Activated CD4-positive, alpha-beta T cell treated with anti-CD3 and anti-CD28 coated beads for 48 hours (primary cell): ENCODE measurements at places on chromosomes 13 and 19.

- DNase-seq = no peak
Observed at GRCh38 chr13:94087100-94087499, 392.4 kb downstream of the DCT start.

DNA sequence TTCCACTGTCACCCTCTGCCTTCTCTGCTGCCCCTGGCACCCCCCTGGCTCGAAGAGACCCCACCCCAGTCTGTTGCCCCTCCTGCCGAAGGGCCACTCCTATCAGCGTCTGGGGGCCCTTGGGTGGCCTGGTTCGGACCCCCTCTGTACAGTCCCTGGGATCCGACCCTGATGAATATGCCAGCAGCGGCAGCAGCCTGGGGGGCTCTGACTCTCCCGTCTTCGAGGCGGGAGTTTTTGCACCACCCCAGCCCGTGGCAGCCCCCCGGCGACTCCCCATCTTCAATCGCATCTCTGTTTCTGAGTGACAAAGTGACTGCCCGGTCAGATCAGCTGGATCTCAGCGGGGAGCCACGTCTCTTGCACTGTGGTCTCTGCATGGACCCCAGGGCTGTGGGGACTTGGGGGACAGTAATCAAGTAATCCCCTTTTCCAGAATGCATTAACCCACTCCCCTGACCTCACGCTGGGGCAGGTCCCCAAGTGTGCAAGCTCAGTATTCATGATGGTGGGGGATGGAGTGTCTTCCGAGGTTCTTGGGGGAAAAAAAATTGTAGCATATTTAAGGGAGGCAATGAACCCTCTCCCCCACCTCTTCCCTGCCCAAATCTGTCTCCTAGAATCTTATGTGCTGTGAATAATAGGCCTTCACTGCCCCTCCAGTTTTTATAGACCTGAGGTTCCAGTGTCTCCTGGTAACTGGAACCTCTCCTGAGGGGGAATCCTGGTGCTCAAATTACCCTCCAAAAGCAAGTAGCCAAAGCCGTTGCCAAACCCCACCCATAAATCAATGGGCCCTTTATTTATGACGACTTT, 2.0 kb downstream of the ZFP36 start:
- no peak for DNase-seq

- DNase-seq = no peak
Observed at GRCh38 chr13:112067116-112067741, at the start of gene SOX1. Gene SOX1 (plus strand): TSS chr13:112067149. CDS start chr13:112067659, 510 bp downstream.

GRCh38 chr19:55440411-55441105, 2.5 kb downstream of the SHISA7 start:
- peak; percentile 37 for DNase-seq

DNA sequence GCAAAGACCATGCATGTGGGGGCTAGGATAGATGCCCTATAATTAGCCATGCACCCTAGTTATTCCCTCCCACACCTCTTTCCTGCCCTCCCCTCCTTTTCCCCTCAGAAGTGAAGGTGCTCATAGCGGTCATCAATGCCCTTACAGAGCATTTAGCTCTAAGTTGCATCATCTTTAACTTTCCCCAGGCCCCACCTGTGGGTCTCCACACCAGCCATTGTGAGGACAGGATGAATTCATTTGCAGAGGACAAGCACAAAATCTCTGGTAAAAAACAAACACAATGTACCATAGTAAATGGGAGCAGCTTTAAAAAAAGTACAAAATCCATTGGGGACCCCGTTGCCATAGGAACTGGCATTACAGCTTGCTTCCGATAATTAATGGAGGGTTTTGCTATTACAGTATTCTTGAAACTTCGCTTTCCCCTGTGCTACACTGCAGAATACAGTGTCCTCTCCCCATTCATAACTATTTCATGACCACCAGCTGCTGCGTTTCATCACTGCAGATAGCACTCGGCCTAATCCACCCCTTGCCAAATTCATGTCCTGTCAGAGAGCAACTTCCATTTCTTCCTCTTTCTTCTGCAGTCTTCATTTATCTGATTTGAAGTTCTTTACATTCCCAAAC, 110.5 kb downstream of the ZDHHC20 start:
- no peak for DNase-seq
